ENCODE measurements at places on chromosomes 3 and 15.

GRCh38 chr3:134887536-134887935 lies 92.5 kb downstream of the EPHB1 start:
- DNase-seq = no peak

DNA sequence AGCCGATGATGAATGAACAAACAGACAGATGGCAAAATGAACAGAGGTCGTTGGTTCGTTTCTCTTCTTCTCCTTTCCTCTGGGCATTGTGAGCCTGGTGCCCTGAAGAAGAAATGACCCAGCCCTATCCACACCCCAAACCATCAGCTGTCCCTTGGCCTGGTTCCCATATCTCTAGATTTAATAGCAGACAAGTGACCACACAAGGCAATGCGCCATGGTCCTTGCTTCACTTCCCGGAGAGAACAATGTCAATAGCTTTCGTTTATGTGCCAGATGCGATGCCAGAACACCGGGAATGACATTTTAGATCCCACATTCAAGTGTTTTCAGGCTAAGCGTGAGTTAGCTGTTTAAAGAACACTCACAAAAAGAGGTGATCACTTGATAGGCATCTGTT lies 17.7 kb downstream of the POC1A start:
- DNase-seq = no peak

GRCh38 chr3:187888701-187889100 lies 143.4 kb upstream of the BCL6 start:
- no peak for DNase-seq

DNA sequence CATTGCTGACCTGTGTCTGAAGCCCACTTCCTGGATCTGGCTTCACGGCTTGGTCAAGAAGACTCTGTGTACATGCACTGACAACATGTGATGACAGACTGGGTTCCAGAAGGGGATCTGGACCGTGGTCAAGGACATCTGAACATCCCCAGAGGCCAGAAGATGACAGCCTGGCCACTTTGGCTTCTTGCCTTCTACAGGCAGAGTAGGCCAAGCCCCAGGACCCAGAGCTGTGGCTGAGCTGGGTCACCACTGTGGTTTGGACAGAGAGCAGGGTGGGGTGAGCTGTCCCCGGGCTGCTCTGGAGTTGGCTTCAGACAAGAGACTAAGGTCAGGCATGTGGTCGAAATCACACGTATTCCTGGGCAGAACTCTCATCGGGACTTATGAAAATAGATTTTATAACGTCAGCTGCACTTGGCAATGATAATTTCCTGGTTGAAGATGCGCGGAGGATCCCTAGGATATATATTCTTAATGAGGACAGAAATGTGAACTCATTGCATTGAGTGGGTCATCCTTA lies 114.1 kb upstream of the FRMD4B start:
- no peak for DNase-seq

- no peak for DNase-seq
Observed at GRCh38 chr15:83115831-83116565, 8.6 kb downstream of the TM6SF1 start.

- no peak for DNase-seq
Observed at GRCh38 chr3:192947421-192947820, 29.8 kb upstream of the MB21D2 start.

DNA sequence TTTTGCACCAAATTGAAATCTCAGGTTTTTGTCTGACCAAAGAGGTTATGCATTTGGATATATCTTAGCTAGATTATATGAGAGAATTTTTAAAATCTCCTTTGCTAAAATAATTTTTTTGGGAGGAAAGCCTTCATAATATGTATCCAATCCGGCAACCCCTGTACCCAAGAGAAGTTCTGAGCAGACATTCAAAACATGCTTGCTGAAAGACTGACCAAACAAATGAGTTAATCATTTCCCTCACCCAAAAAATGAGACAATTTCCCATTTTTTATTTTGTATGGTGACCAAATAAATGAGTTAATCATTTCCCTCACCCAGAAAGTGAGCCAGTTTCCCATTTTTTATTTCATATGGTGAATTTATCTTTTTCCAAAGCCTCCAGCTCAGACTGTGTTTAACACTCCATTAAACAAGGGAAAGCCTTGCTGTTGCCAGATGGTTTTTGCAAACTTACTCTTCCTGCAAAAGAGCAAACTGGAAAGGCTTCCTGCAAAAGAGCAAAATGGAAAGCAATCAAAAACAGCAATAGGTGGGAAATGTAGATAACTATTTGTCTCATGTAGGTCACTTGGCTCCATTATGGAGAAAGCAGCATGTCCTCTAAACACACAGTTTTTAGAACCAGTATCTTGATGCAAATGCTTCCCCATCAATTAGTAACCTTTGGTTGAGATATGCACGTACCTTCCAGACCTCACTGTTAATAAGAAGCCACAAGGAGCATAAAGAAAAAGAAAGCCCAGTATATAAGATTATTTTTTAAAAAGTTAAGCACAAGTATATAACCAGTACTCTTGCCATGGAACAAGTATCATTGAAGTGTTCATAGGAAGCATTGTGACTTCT lies 78.4 kb upstream of the OSTN start:
- DNase-seq = no peak

- DNase-seq = no peak
Observed at GRCh38 chr3:142013326-142013980, 135.9 kb downstream of the TFDP2 start.

- DNase-seq = no peak
Observed at GRCh38 chr15:28942571-28942970, 56.8 kb downstream of the APBA2 start.

All from NCI-H226 (cell line).